Occipital lobe (tissue), 3 donors: ENCODE measurements at places on chromosomes 3 and 15.

DNA sequence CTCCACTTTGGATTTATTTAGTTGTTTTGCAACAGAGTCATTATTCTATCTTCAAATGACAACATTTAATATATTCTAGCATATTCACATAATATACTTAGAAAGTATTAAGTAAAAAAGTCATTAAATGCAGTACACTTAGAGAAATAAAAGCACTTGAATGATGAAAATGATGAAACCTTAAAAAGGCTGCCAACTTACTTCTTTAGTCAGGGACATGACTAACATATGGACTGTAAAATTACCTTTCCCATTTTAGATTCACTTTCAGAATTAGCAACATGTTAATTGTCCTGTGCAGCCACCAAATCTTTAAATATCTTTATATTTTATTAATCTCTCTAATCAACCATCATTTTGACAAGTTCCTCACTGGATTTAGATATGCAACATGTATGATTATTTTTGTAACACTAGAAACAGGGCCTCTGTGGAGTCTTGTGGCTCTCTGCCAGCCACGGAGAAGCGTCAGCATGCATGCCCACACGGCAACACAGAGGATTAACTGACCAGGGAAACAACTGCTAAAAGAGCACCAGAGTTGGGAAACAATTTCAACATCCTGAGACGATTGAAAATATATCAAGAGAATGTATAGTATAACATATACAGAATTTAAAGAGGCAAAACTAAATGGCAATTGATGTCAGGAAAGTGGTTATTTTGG, 95.7 kb downstream of the ANO10 start:
- no peak for DNase-seq

DNA sequence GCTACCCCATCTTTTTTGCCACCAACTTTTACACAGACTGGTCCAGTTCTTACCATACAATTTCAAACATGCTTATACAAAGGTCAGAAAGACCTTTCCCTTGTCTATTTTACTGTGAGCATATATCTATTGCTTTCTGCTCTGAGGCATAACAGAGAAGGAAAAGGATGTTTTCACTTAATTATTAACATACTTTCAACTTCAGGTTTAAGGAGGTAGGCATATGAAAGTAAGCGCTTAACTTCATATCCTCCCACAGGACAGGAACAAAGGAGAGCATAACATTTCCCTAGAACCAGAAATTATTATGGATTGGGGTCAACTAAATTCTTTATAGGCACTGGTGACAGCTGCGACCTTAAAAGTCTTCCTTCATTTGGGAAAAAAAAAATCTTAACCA, 1.1 kb downstream of the MYEF2 start:
- no peak for DNase-seq

- DNase-seq, result no peak
Measured at GRCh38 chr15:27254055-27254454, 283.1 kb downstream of the GABRG3 start.

GRCh38 chr3:59839810-59840515, 790.1 kb upstream of the CFAP20DC start:
- DNase-seq, result no peak

GRCh38 chr3:113896930-113897329, 50.9 kb upstream of the ZDHHC23 start:
- DNase-seq, result no peak

DNA sequence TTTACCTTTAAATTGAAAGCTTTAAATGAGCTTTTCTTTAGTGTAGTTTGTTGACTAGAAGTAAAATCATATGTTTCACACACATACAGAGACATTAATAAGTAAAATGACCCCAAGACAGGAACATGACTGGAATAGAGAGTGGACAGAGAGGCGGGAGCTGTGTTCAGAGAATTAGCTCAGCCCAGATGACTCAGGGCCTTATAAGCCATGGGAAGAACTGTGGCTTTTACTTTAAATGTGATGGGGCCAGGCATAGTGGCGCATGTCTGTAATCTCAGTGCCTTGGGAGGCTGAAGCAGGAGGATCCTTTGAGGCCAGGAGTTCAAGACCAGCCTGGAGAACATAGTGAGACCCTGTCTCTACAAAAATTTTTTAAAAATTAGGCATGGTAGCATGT, 26.7 kb downstream of the SACM1L start:
- DNase-seq, result no peak

GRCh38 chr3:95297581-95297980, 1234.7 kb downstream of the NSUN3 start:
- no peak for DNase-seq

DNA sequence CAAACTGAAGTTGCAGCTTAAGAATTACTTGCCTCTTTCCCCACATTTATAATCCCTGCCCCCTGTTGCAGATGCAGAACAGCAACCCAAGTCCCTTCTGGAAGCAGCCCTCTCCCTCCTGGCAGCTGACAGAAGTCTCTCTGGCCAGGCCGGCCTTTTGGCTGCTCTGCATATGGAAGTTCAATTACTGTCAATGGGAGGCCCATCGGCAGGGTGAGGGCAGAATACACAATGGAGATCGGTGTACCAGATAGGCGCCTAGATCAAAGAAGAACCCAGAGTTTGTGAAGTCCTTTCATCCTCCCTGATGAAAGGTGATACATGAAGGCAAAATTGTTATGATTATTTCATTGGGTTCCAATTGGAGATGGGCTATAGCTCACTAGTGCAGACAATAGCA, 327.9 kb upstream of the CTNNB1 start:
- DNase-seq, result no peak

DNA sequence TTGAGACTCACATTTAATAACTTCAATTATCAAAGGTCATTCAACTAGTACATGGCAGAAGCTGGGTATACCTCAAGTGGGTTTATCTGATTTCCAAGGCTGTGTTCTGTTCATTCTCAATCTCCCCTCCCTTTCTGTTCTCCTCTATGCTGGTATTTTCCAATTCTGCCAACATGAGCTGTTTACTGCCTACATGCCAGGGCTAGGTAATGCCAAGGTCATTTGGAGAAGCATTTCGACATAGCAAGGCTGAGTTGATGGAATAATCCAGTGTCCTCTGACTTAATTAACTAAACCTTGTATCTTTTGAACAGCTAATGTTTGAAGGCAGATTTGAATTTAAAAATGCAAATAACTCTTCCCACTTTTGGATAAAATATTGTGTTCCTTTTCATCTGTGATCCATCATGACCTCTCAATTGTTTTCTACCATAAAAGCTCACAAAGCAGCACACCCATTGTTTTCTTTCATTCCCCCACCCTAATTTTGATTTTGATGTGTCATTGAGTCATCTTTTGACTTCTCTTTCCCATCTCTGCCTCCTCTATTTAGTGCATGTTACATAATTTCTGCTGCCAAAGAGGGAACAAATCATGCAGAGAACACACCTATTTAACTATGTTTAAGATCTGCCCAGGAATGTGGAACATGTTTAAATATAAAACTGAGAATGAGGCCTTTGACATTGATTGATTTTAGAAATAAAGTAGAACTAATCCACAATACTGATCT, 308.8 kb upstream of the NR2E3 start:
- no peak for DNase-seq

DNA sequence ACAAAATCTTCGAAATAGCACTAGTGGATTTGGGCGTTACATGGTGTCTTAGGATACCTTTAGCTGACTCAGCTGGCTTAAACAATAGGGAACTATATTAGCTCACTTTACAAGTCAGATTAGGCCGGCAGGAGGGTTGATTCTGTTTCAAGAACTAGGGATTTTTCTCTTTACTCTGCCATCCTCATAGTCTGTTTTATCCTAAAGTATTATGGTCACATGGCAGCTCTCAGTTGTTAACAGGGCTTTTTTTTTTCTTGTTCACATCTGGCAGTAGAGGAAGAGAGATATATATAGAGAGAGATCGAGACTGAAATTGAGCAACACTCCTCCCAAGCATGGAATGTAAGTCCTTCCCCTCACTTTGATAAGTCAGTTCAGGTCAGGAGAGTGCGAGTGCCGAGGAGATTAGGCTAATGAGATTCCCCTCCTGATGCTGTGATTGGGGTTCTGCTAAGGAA, 32.9 kb downstream of the CHP1 start:
- DNase-seq, result no peak

- DNase-seq, result no peak
Measured at GRCh38 chr3:105351821-105352220, 14.9 kb upstream of the ALCAM start.

GRCh38 chr15:44734839-44735481, 1.4 kb upstream of the TRIM69 start:
- DNase-seq, result no peak

DNA sequence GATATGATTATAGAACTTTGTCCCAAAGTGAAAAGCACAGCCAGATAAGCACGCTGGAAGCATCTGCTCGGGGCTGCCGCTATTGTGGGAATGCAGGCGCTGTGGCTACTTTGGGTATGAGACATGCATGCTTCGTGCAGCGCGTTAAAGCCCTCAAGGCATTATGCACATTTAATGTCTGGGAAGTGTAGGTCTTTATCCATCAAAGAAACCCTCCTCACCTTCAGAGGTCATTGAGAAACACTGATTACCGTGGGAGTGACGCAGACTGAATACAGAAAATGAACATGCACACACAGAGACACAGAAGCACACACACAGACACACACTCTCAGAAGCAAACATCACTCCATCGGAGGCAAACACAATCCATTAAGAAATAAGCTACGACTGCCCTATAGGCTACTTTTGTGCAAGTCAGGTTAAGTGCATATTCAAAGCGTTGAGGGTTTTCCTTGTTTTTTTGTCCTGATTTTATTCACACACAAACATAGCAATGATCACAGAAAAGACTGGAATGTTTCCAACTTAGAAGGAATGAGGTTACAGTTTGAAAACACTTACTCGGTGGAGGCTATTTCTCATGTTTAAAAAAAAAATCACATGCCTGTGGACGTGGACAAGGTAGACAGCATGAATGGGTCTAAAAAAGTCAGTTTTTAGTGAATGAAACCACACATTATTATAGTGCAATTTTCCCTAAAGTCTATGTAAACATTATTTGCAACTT, 68.5 kb downstream of the PLCH1 start:
- peak; percentile 36 for DNase-seq

DNA sequence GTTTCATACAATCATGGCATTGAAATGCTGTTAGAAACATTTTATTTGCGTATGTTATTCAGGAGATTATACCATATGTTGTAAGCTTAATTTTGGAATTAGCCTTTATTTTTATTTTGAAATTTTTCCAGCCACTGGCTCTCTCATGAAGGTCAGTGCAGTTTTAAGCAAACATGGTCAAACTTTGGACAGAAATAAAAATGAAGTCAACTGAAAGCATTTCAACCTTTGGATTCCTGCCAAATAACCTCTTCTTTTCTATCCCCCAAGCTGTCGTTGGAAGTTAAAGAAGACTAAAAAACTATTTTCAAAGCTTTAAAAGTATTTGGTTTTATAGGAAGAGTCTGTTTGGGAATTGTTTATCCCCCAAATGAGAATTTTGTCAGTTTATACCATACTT, 846.6 kb downstream of the MCTP2 start:
- no peak for DNase-seq

GRCh38 chr3:4355401-4356219, 52.4 kb downstream of the SETMAR start:
- no peak for DNase-seq

- DNase-seq, result peak; percentile 26
Measured at GRCh38 chr3:43872901-43873300, 182.2 kb downstream of the ABHD5 start.

GRCh38 chr3:81199587-81199986, 561.9 kb downstream of the GBE1 start:
- DNase-seq, result peak; percentile 2

GRCh38 chr15:70584838-70585706, 178.3 kb downstream of the UACA start:
- DNase-seq, result no peak

GRCh38 chr3:5729852-5730251, 542.3 kb downstream of the EDEM1 start:
- DNase-seq, result no peak

DNA sequence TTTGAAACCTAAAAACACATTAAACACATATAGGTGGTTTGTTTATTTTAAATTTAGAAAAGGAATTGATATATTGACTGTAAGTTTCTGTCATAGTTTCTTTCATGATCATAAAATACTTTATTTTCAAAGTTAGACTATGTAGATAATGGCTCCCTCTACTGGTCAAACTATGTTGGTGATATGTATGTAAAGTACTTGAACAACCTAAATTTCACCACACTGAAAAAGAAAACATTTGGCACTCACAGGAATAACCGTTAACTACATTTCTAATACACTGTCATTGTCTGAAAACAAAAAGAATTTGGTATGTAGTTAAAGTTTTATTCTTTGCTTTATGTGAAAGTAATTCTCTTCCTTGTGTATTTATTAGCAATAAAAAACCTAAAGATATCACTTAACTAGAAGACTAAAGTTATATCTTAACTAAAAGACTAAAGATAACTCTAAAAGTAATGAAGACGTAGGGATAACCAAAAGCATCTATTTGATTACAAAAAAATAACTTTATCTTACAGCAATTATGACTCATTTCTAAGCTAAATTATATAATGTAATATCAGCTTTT, 427.5 kb downstream of the VGLL3 start:
- DNase-seq, result no peak

DNA sequence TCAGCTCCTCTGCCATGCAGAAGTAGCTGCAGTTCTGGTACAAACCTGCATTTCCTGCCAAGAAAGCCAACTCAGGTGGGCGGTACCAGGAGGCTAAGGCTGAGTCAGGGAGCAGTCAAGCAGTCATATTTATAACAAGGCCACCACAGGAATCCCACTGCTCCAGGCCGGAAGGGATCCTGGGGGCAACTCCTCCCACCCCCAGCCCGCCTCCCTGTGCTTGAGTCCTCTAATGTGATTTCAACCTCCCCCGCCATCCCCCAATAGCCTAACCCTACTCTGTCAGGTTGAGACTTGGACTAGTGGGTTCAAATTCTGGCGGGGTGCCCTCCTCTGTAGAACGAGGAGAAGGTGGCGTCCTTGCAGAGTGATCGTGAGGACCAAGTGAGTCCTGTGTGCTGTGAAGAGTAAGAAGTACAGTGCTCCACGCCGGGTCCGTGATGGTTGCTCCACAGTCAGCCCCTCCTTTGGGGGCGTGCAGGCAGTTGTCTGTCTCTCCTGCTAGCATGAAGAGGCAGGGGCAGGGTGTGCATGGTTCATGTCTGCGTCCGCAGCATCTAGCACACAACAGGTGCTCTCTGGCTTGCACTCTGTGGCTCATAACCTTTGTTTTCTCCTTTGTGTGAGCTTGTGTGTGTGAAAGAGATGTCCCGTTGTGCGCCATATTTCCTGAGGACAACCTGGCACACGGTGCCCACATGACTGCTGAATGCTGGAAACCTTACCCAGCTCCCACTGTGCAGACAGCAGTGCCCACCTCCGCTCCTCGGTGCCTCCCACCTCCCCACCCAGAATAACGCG, 78.3 kb downstream of the SMAD6 start:
- DNase-seq, result peak; percentile 32
